ENCODE measurements at places on chromosomes 16 and 17. TPM values are rescaled to one million over a fixed set of nuclear protein-coding genes. Genes with fewer than 3 reads are reported as not detected.

The GGA2 gene
- total RNA-seq, result 37.3 TPM

GRCh38 chr17:40699371-40699770, 4.2 kb downstream of the KRT24 start:
- no peak for DNase-seq

GRCh38 chr17:13575922-13576419, 25.8 kb downstream of the HS3ST3A1 start:
- DNase-seq, result no peak

GRCh38 chr17:71329310-71330098, 791.3 kb upstream of the SOX9 start:
- DNase-seq, result no peak

- no peak for DNase-seq
Measured at GRCh38 chr16:56345406-56346050, 79.8 kb downstream of the AMFR start.

DNA sequence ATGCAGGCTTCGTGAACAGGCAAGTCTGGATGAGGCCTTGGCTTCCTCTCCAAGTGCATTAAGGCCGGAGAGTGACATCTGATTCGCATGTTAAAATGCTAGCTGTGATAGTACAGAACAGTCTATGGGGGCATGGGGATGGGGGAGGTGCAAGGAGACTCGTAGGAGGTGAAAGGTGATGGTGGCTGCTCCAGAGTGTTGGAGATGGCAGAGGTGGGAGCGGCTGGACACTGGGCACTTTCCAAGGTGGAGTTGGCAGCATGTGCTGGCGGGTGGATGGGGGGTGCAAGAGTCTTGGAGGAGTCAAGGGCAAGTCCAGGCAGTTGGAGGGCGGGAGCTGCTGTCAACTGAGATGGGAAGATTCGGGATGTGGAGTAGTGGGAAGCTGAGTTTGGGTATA, 350.9 kb upstream of the TNRC6C start:
- DNase-seq, result no peak

All from esophagus muscularis mucosa (tissue), 4 donors.